ENCODE measurements at places on chromosomes 11 and 22. TPM values are rescaled to one million over a fixed set of nuclear protein-coding genes. Genes with fewer than 3 reads are reported as not detected.

Gene FBLN1
- 46.6 TPM for total RNA-seq

Gene ALDH3B1
- total RNA-seq: 128 TPM

Gene CFAP300
- 7.4 TPM for total RNA-seq

Gene TBX1
- 5.7 TPM for total RNA-seq

Gene OR51I1
- total RNA-seq: not detected

Gene SCARF2
- 0.59 TPM for total RNA-seq

Measured in A549 treated with ZK216348 at 1 μM for 4 hours (cell line).